ENCODE measurements at places on chromosomes 16 and 17. TPM values are rescaled to one million over a fixed set of nuclear protein-coding genes. Genes with fewer than 3 reads are reported as not detected.

The FNDC8 gene
- not detected for total RNA-seq

The CDK3 gene
- 3.7 TPM for total RNA-seq

The PYDC1 gene
- total RNA-seq = not detected

The C17orf58 gene
- total RNA-seq = 31.1 TPM

The KRTAP9-2 gene
- total RNA-seq = not detected

The CFAP119 gene
- 4.9 TPM for total RNA-seq

The CACNA1H gene
- 0.26 TPM for total RNA-seq

The TLCD3B gene
- 5.0 TPM for total RNA-seq

The RPRML gene
- not detected for total RNA-seq

The RNF43 gene
- total RNA-seq = 0.93 TPM

The HID1 gene
- 2.3 TPM for total RNA-seq

The ZNF423 gene
- total RNA-seq = not detected

The CLEC19A gene
- total RNA-seq = not detected

The ST6GALNAC2 gene
- 0.51 TPM for total RNA-seq

The CLDN7 gene
- total RNA-seq = 1.6 TPM
